DMS 273 treated with DMSO at 0.1 percent for 48 hours (cell line): ENCODE measurements at places on chromosomes 16 and 17.

- DNase-seq, result no peak
These were observed 2.4 kb upstream of the TBX2 start for GRCh38 chr17:61397086-61397842.

GRCh38 chr17:71870546-71870862 lies 250.3 kb upstream of the SOX9 start:
- no peak for DNase-seq

GRCh38 chr16:64238571-64238970 lies 883.3 kb downstream of the CDH11 start:
- no peak for DNase-seq

GRCh38 chr17:27743281-27743885 lies 56.9 kb downstream of the NOS2 start:
- DNase-seq, result no peak

- no peak for DNase-seq
These were observed 10.2 kb upstream of the FOXF1 start for GRCh38 chr16:86499889-86500707.

GRCh38 chr16:3564130-3564888 lies 12.9 kb downstream of the NLRC3 start:
- DNase-seq, result no peak

GRCh38 chr17:82047914-82048570 lies 3.6 kb downstream of the RFNG start:
- no peak for DNase-seq

- no peak for DNase-seq
These were observed 230.7 kb downstream of the TOX3 start for GRCh38 chr16:52316241-52316640.

DNA sequence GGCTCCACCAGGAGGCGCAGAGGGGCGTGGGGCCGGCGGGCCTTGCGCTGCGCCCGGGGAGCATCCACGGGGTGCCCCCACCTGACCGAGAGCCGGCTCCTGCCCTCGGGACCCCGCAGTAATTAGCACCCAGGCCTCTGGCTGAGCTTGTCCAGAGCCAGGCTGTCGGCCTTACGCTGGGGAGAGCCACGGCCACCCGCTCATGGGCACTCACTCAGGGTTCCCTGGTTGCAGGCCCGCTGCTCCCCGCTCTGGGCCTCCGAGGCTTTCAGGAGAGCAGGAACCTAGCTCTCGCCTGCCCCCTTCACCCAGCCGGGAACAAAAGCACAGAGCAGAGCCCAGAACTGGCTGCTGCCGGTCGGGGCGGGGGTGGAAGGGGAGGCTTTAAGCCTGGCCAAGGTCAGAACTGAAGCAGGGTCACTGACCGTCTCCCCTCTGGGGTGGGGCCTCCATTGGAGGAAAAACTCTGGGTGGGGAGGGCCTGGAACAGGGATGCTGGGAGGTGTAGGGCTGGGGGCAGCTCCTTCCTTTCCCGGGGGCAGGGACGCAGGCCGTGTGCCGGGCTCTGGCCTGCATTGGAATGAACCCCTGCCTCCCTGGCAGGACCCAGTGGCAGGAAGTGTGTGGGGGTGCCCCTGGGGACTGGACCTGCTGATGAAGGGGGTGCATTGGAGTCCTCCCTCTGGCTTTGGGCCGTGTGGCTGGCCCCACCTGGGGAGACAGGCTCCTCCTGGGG lies 12.3 kb downstream of the GLIS2 start:
- DNase-seq, result no peak

DNA sequence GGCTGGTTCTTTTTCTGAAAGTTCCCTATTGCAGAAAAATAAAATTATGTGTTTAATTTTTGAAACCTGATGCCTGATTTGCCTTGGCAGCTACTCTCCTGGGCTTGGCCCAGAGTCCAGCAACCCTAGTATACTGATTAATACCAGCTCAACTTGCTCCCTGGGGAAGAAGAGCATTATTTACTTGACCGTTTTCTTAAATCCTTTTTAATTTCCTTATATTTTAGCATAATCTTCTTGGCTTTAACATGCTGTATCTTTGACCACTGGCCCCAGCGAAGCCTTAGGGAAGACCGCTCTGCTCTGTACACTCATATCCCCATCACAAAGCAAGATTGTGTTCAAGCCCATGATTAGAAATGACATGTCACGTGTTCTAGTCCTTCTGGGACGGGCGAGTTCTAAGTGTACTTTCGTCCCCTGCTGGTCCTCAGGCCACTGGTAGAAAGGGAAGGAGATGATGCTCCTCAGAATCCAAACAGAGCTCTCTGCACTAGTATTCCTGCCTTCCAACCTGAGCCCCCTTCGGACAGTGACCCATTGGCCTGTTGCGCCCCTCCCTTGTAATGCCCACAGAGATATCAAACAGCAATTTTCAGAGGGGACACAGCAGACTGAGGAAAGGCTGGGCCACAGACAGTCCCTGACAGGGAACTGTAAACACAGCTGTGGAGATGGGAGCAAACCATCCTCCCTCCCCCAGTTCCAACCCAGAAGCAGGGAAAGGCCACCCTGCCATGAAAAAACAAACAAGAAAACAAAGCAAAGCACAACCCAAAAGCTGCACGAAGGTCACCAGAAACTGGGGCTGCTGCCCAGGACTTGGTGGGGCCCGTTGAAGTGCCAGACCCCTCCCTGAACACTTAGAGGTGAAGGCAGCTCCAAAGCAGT lies 4.3 kb upstream of the EZH1 start:
- no peak for DNase-seq

DNA sequence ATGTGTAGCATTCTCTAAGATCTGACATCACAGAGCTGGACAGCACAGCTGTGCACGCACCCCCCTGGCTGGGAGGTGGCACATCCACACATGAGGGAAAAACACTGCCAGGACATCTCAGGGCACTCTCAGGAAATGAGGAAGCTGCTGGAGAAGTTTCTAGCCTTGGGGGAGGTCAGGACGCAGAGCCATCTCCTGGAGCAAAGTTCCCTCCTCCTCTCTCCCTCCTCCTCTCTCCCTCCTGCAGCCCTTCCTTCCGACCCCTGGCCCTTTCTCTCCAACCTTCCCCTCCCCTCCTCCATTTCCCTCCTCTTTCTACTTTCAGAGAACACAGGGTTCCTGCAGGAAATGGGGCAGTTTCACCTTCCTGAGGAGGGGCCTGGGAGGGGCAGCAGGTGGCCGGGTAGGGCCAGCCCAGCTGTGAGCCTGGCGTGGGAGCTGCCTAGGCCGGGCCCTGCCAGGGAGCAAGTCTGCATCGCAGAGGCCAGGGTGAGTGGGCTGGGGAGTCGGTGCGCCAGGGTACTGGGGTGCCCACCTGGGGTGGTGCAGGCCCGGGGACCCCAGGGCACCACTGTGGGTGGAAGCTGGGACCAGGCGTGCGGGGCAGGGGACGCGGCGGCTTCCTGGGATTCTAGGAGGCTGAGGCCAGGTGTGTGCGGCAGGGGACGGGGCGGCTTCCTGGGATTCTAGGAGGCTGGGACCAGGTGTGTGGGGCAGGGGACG lies at the start of gene DPEP1:
TSS of gene DPEP1 (plus strand) at position 412 of the 723 bp plus-strand sequence. CDS start 16,769 bp downstream, outside the sequence.
- no peak for DNase-seq

DNA sequence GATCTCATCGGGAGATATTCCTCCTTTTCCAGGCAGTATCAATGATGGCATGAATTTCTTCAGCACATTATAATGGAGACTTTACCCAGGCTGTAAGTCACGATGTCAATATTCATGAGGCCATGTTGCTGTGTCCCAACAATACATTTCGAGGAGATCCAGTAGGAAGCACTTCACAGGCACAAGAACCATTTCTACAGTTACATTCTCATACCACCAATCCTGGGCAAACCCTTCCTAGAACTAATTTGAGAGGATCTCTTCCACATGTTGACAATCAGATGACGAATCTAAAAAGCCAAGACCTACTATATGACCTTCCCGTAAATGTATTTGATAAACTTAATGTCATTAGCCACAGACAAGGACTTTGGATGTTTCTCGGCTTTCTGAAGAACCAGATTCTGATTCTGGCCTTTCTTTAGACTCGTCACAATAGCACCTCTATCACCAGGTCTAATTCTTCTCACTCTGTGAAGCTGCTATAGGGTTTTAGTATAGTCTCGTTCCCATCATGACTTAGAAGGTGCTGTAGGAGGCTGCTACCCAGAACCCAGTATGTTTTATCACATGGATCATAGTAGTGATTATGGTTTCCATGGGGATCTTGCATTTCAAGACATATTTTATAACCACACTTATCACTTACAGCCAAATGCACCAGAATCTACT lies 40.2 kb downstream of the C16orf87 start:
- no peak for DNase-seq

DNA sequence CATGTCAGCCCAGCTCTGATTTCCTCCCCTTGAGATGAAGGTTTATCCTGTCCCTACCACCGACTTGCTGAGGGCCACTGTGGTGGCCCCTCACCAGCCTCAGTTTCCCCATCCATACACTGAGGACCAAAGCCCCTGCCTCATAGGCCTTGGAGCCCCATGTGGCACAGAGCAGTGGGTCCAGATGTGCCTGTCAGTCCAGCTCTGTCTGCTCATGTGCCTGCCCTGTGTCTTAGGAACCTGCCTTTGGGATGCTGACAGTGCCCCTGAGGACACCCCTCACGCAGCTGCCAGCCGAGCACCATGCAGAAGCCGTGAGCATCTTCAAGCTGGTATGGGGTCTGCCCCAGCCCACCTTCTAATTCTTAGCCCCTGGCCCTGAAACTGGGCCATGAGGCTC lies 35.7 kb downstream of the MYO15A start:
- no peak for DNase-seq

DNA sequence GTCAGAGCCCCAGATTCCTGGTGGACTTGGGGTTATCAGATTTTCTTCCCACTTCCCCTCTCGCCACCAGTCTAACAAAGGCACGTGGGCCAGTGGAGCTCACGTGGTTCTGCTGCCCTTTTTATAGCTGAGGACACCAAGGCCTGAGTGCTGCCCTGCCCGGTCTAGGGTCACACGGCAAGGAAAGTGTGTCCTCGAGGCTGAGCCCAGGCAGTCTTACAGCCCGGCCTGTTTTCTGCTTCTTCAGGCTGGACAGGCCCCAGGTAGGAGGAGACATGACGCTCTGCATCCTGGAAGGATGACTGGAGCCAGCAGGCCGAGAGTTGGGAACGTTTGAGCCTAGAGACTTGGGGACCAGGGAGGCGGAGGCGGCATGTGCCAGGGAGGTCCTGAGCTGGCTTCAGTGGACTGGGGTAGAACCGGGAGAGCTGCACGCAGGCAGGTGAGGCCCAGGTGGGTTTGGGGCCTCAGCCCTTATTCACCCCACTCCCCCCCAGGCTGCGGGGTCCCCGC lies 3.5 kb downstream of the CTRB1 start:
- DNase-seq, result no peak

GRCh38 chr16:53546988-53547391 lies 44.0 kb upstream of the AKTIP start:
- no peak for DNase-seq

DNA sequence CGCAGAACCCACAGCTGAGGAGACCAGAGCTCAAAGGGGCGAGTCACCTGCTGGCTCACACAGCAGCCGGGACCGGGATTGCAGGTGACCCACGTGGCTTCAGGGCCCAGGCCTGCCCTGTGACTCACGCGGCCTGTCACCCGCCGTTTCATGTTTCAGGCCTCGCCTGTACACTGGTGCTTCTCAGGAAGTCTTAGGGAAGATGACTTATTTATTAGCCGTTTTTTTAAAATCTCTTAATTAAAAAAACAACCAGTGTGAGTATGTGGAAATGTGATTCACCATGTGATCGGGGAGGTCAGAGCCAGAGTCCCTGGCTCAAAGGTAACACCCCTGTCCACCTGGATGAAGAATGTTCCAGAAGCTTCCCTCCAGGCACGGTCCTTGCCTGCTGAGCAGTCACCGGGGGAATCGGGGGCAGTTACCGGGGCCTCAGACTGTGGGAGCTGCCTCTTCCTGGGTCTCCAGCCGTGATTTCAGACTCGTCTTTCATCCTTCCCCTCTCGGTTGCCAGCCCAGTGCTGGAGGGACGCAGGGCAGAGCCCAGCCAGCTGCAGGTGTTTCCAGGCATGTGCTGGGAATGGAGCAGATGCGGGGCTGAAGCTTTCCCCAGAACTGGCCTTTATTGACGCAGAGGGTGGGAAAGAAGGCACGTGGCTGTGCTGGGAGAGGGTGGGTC lies 49.3 kb downstream of the CMIP start:
- no peak for DNase-seq

- no peak for DNase-seq
These were observed 148.0 kb upstream of the TNRC6C start for GRCh38 chr17:77810536-77810935.

DNA sequence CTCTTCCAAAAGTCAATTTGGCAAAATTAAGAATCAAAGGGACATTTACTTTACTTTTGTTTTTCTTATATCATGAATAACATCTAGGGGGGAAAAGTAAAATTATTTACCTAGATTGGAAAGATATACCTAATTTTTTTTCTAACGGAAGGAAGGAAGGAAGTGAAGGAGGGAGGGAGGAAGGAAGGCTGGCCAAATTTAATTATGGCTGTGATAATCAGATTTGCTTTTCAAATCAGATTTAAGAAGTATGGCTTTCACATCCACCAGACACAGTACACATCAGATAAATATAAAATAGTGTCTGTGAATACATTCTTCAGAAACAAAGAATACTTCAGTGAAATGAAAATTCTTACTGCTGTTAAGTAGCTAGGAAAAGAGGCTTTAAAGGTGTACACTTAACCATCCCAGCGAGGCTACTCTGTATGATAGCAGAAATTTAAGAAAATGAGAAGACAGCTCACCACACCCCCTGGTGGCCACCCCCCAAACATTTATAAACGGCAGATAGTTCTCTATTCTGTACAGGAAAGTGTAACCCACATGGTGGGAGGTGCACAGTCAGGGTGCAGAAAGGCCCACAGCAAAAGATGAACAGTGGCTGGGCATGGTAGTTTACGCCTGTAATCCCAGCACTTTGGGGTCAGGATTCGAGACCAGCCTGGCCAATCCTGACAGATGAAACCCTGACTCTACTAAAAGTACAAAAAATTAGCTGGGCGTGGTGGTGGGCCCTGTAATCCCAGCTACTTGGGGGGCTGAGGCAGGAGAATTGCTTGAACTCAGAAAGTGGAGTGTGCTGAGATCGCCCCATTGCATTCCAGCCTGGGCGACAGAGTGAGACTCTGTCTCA lies 150.8 kb downstream of the SSH2 start:
- peak; percentile 34 for DNase-seq

GRCh38 chr16:78796221-78796866 lies 696.9 kb downstream of the WWOX start:
- DNase-seq, result peak; percentile 43

GRCh38 chr16:17303101-17303500 lies 167.7 kb downstream of the XYLT1 start:
- no peak for DNase-seq

- DNase-seq, result no peak
These were observed 158.2 kb downstream of the MAP2K6 start for GRCh38 chr17:69572747-69573146.
